Occipital lobe (tissue), 3 donors: ENCODE measurements at places on chromosomes 12 and 14.

- peak; percentile 12 for DNase-seq
These were observed 75.4 kb upstream of the PWP1 start for GRCh38 chr12:107610021-107610859.

DNA sequence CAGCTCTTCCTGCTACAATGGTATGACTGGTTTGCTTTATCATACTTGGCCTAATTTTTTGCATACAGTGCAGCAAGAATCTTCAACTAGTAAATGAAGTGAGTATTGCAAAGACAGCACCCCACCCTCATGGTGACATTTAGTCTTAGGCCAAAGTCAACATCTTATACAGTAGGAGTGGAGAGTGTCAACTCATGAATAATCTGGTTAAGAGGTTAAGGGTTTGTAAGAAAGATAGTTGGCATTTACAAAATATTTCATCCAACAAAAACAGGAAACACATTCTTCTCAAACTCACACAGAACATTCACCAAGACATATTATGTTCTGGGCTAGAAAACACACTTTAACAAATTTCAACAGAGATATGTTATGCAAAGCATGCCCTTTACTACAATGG lies 2.2 kb upstream of the OAS1 start:
- no peak for DNase-seq

- no peak for DNase-seq
These were observed 847 bp downstream of the CCDC59 start for GRCh38 chr12:82357340-82357739.

DNA sequence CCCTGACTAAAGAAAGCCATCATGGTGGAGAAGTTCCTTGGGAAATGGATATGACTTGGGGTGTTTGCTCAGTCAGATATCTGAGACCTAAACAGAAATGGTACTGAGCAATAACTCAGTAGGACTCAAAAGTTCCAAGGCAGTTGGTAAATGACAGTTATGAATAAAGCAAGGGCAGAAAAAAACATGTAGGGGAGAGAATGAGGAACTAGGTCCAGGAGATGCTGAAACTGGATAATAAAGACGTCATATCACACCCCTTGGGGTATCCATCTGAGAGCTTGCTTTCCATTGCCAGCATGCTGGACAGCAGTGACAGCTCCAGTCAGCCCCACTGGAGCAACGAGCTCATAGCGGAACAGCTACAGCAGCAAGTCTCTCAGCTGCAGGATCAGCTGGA lies 37.5 kb downstream of the RPGRIP1 start:
- DNase-seq, result no peak

GRCh38 chr12:7940906-7941305 lies 4.9 kb upstream of the SLC2A3 start:
- no peak for DNase-seq

- DNase-seq, result no peak
These were observed 10.6 kb downstream of the BBS10 start for GRCh38 chr12:76337583-76337982.

DNA sequence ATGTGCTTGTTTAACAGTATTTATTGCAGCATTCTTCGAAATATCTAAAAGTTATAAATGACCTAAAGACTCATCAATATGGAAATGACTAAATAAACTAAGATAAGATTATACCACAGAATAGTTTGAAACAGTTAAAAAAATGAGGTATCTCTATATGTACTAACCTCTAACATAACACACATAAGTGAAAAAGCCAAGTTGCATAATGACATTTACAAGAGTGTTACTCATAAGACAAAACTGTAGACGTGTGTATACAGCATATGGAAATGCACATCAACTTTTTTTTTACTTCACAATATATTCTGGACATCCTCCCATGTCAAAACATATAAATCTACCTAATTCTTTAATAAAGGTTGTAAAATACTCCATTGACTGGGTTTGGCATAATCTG lies 22.8 kb downstream of the CPM start:
- no peak for DNase-seq

GRCh38 chr12:5171701-5172100 lies 128.0 kb downstream of the KCNA5 start:
- no peak for DNase-seq

DNA sequence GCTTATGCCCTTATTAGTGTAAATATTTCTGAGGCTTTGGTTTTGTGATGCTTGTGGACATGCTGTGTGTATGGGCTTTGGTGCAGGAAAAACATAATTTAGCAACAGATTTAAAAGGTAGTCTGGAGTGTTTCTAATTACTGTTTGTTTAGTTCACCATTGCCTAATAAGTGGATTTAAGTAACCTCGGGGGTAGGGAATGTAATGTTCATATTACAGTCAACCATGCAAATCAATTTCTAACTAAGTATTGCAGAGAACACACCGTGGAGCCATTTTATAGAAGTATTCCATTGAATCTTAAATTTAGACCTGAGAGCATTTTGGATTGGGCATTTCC lies 53.5 kb downstream of the ANO6 start:
- DNase-seq, result no peak

DNA sequence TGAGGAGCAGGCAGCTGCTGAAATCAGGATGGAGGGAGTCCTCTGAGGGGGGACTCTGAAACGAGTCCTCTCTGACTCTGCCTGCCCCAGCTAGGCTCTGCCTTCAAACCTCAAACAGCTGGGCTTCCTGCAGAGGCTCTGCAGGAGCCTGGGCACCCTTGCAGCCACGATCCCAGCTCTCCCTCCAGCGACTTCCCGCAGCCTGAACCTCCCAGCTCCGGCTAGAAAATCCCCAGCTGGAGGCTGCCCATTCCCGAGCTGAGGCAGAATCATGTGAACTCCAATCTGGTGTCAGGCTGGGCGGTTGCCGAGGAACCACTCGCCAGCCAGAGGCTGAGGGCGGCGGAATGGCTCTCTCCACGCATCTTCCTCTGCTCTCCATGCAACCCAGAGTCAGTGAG lies at the start of gene GPR68:
Gene GPR68 (minus strand): TSS at position 204 of the 401 bp plus-strand sequence. CDS start 9,654 bp downstream, outside the sequence.
- peak; percentile 67 for DNase-seq

- DNase-seq, result no peak
These were observed 323.7 kb downstream of the TMEM121 start for GRCh38 chr14:105849933-105850626.

DNA sequence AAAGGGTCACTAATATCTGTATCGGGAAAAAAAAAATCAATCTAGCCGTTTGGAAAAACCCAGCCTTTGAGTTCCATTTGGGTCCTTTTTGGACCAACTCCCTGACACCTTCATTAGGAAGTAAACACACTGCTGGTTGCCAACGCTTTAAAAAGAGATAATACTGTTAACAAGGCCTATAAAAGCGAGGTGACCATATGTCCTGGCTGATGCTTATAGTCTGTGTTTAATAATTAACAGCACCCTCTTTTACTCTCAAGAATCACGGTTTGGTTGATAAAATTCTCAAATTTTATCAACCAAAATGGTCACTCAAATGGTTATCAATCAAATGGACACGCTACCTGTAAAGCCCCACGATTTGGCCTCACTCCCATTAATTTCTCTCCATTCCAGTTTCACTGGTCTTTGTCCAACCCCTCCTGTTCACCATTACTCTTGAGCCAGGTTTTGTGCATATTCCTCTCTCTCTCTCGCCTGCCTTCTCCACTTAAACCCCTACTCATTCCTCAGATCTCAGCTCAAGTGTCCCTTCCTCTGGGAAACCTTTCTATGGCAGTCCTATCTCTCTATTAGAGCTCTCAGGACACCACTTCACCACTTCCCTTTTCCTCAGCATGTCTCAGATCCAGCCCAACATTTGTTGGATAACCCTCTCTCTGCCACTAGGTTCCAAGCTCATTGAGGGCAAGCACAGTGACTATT lies 9.5 kb downstream of the BTG1 start:
- DNase-seq, result no peak

DNA sequence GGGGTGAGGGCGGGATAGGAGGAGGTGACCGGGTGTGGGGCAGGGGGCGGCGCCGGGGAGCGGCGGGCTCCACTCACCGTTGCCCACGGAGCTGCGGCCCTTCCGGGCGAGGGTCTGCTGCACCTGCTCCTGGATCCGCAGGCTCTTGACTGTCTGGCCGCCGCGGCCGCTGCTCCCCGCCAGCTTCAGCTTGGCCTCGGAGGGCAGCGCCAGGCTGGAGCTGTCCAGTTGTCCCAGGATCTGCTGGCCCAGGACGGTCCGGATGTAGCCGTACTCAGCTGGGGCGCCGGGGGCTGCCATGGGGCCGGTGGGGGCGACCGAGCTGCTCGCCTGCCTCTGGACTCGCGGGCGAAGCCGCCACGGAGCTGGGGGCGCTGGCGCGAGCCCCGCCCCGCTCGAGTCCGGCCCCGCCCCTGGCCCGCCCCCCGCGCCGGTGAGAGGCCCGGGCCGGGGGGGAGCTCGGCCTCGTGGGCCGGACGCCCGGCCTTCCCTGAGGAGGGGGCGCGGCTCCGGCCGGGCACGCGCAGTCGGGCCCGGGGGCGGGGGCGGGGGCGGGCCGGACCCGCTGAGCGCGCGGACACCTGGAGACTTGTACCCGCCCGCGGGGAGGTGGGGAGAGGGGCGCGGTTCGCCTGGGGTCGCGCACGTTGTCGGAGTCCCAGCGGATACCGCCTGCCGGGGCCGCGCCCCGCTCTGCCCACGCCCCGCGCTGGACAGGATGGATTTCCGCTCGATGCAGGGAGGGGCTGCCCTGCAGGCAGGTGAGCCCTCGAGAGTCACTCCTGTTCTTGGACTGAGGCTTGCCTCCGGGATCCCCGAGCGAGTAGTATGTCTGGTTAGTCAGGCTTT lies at the start of gene PKP2:
Gene PKP2 (minus strand): TSS at position 346 of the 849 bp plus-strand sequence. CDS start 46 bp downstream, at position 300.
- DNase-seq, result peak; percentile 3

DNA sequence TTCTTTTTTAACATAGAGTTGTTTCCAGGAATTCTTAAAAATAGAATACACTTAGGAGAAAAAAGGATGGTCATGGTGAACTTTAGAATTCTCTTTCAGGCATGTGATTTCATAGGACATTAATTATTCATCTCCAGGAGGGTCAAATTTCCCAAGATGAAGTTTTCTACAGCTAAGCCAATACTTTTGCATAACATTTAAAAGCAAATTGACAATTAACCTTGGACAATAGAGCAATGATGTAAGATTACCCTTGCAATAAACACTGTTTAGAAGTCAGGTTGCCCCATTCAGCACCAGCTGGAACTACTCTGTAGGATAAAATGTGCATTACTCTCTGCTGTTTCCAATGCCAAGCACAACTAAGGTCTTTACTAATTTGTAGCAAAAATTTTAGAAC lies 49.5 kb downstream of the SIX1 start:
- DNase-seq, result no peak

DNA sequence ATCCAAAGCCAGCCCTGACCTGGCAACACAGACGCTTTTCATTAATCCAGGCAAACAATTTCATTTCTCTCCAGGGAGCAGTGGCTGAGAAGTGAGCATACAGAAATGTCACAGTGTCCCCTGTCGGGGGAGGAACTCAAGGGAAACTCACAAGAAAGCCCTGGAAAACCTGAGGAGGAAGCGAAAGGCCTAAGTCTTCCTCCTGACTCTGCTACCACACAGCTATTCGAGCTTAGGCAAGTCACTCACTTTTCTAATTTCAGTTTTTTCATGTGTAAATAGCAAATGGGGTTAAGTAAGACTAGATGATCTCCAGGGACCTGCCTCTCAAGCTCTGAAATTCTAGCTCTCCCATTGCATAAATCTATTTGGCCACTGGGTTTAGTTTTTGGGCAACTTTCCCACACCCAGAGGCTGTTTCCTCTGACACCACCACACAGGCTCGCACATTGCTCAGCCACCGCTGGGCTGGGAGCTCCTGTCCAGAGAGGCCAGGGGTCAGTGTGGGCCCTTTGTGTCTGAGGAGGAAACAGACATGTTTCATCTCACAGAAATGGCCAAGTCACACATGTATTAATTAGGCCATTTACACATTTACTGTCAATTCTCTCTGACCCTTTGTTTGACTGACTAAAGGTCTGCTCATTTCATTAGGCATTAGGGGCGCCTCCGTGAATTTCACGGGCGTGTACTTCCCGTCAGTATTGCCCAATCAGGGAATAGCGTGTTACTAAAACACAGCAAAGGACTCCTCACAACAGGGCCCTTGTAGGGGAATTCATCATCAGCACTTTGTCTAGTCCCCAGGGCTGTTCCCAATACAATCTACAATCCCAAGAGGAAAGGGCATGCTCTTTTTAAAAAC lies 9.8 kb upstream of the PNMA1 start:
- no peak for DNase-seq

DNA sequence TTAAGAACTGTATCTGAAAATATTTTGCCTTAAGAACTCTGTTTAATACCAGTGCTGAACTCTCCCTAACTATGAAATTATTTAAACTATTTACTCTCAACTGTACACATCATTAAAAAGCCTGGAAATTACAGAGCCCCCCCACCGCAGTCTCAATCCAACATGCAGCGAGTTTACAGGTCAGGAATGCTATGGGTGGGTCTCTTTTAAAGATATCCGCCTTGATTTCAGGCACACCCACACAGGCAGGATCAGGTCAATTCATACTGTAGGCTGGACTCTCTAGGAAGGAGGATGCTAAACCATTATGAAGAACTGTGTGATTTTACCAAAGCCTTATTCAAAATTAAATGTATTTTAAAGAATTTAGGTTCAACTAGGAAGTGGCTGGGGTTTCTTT lies 16.5 kb downstream of the SPTLC2 start:
- no peak for DNase-seq

DNA sequence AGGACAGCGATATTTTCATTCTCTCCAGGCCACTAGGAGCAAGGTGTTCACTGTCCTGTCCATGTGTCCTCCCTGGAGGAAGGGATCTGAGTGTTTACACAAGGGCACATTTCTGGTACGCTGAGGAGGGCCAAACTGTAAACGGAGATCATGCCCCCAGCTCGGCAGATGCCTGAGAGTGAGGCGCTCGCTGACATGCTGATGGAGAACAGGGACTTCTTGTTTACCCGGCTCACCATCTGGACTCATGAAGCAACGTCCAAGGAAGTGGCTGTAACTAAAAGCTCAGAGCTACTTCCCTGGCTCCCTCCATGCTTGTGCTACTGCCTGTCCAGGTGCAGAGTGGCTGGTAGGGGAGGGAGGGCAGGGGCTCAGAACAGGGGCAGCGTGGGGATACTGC lies 43.4 kb upstream of the KCNA1 start:
- no peak for DNase-seq

GRCh38 chr14:31677630-31678029 lies 116.4 kb downstream of the NUBPL start:
- DNase-seq, result no peak

- DNase-seq, result peak; percentile 69
These were observed 29.9 kb upstream of the TC2N start for GRCh38 chr14:91897106-91897701.

- no peak for DNase-seq
These were observed 1.9 kb downstream of the MNAT1 start for GRCh38 chr14:60736494-60736893.
